ENCODE measurements at places on chromosomes 7 and 10.

DNA sequence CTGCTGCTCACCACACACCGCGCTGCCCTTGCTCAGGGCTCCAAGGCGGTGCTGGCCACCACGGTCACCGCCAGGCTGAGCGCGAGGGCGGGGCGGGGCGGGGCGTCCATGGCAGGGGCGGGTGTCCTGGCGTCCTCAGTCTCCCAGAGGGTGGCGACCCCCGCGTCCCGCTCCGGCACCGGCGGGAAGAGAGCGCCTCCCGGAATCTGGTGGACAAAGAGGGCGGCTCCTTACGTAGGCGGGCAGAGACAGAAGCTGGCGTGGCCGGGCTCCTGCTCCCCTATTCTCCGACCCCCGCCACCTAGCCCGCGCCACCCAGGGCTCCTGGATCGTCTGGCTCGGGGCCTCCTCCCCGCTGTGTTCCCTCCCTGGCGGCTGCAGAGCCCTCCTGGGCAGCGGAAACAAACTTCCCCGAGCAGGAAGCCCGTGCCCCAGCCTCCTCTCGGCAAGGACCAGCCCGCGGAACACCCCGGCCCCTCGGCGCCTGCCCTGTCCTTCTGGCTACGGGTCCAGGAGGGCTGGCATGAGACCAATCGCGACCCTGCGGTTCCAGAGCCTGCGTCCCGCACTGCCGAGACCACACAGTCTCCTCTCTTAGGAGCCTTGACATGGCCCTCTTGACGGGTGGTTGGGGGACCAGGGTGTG lies 133.8 kb upstream of the ZNF92 start:
- DNase-seq: no peak

GRCh38 chr7:14759785-14760184 lies 142.8 kb downstream of the DGKB start:
- no peak for DNase-seq

DNA sequence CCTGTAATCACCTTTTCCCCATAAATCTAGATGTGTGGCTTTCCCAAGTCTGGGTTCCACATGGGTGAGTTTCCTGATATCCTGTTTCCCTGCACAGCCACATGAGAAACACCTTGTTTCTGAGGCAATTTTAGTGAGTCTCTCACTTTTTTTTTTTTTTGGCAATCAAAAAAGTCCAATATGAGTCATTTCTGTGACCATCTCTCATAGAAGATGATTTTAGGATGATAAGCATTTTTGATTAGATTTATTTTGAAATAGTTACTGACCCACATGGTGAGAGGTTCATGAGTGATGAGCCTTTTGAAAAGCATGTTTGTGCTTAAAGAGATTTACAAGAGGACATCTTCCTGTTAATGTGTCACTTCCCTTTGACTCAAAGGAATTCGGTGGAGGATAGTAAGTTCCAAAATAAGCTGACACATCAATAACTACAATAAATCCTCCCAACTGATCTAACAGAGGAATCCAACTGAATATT lies 464.0 kb downstream of the INHBA start:
- DNase-seq: no peak

- no peak for DNase-seq
These were observed 290.9 kb downstream of the PTPRN2 start for GRCh38 chr7:158296798-158297104.

DNA sequence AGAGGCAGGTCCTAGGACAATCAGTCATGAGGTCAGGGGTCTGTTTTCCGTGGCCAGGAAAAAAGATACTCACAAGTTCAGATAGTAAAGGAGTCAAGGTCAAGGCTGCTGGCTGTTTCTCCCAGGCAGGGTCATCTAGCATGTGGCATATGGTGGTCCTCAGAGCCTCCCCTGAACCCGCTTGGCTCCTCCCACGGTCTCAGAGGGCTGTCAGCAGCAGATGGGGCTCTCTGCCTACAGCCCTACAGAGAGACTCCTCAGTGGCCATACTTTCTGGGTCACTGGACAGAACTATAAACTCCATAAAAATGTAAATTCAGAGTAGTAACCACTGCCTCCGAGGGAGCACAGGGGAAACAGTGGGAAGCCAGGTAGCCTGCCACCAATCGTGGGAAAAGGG lies 11.3 kb upstream of the DRGX start:
- no peak for DNase-seq
